Activated CD4-positive, alpha-beta T cell treated with anti-CD3 and anti-CD28 coated beads, Interleukin-2, amount 10 ng/mL, durations not matched to agents 24 days and 14 days (primary cell): ENCODE measurements at places on chromosomes 6 and 20. TPM values are rescaled to one million over a fixed set of nuclear protein-coding genes. Genes with fewer than 3 reads are reported as not detected.

DNA sequence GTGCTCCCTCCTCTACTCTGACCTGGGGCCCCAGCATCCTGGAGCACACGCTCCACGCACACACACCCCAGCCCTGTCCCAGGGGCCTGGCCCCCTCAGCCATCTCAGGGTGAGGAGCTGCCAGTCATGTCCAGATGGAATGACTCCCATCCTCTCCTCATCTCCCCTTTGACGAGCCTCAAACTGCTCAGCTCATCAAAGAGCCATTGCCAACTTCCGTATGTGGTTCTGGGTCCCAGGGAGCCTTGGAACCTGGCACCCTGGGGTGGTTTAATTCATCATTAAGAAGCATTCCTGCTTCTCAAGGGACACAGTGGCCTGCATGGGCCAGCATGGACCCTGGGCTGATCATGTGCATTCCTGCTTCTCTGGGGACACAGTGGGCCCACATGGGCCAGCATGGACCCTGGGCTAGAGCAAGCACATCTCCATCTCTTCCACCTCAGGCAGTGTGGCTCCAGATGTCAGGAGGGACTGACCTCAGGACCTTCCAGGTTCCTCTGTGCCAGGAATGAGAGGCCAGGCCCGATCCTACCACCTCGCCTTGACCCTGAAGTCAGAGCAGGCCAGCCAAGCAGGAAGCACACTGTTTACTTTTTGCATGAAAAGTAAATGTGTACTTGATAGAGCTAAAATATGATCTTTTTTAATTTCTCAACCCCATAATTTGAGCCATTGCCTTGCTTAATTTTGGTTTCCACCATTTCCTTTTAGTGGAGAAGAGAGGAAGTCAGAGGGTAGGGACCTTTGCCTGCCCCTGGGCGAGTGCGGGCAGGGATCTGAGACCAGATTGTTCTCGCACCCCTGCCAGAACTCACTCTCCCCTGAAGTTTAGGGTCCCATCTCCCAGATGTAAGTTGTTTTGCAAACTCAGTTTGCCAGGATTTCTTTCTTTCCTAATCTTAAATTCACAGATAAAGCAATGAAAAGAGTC is 26.1 kb downstream of the SPATA2 start:
- no peak for DNase-seq
- peaks cover 29% of the 10 kb centered on the region for H3K36me3 ChIP-seq
- no peak overlapping the region for H3K4me3 ChIP-seq
- no peaks in the 10 kb centered on the region for H3K27me3 ChIP-seq
- H3K27ac ChIP-seq, result no peak overlapping the region

- no peaks in the 10 kb centered on the region for H3K4me1 ChIP-seq
- DNase-seq, result no peak
- H3K27ac ChIP-seq, result no peak overlapping the region
- H3K4me3 ChIP-seq, result no peak overlapping the region
- no peaks in the 10 kb centered on the region for H3K36me3 ChIP-seq
Measured at GRCh38 chr6:148392671-148393070, 50.0 kb downstream of the SASH1 start.

GRCh38 chr6:106214531-106214930 is 111.0 kb downstream of the ATG5 start:
- peaks cover 9% of the 10 kb centered on the region for H3K4me1 ChIP-seq
- H3K36me3 ChIP-seq, result peaks cover 19% of the 10 kb centered on the region
- no peak overlapping the region for H3K4me3 ChIP-seq
- no peak for DNase-seq

GRCh38 chr20:35576816-35577215 is 34.9 kb downstream of the ERGIC3 start:
- DNase-seq, result no peak
- H3K4me3 ChIP-seq, result no peak overlapping the region
- H3K4me1 ChIP-seq, result no peaks in the 10 kb centered on the region
- no peak overlapping the region for H3K27ac ChIP-seq

- H3K27me3 ChIP-seq, result peaks cover 8% of the 10 kb centered on the region
- no peaks in the 10 kb centered on the region for H3K36me3 ChIP-seq
- H3K4me1 ChIP-seq, result no peaks in the 10 kb centered on the region
- H3K4me3 ChIP-seq, result no peak overlapping the region
Measured at GRCh38 chr6:56244528-56245253, 2.7 kb downstream of the COL21A1 start.

GRCh38 chr6:42996513-42996912 is 12.1 kb downstream of the PPP2R5D start:
- H3K27me3 ChIP-seq, result no peaks in the 10 kb centered on the region
- peaks cover 9% of the 10 kb centered on the region for H3K36me3 ChIP-seq
- H3K4me1 ChIP-seq, result peaks cover 2% of the 10 kb centered on the region
- no peak for DNase-seq
- no peak overlapping the region for H3K27ac ChIP-seq
- no peak overlapping the region for H3K4me3 ChIP-seq

- no peaks in the 10 kb centered on the region for H3K36me3 ChIP-seq
- DNase-seq, result no peak
- no peak overlapping the region for H3K4me3 ChIP-seq
- H3K4me1 ChIP-seq, result no peaks in the 10 kb centered on the region
- H3K27ac ChIP-seq, result no peak overlapping the region
Measured at GRCh38 chr6:28468056-28468455, 24.8 kb upstream of the ZSCAN23 start.

DNA sequence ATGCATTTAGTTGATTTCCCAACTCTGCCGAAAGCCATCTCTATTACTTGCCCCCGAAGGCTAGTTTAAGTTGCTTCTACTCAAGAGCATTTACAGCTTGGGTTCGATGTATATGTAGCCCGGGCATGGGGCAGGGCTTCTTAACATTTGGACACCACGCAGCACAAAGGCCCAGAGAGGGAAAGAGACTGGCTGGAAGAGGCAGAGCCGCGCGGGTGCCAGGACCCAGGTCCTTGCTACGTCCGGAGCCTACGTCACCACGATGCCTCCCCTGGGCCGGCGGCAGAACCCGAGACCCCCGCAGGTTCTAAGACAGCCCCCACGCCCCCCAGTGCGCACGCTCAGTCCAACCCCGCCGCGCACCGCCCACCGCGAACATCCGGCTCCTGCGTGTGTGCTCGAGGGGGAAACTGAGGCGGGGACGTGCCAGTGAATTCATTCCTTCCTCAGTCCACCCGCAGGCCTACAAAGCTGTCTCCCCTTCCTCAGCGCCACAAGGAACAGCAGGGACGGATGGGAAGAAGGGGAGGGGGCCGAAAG is 367 bp upstream of the PCIF1 start:
- H3K4me1 ChIP-seq, result peaks cover 21% of the 10 kb centered on the region
- peak overlapping the region; percentile 99 for H3K27ac ChIP-seq
- H3K4me3 ChIP-seq, result peak overlapping the region; percentile 99

GRCh38 chr6:34284563-34285447 is 36.0 kb upstream of the SMIM29 start:
- peaks cover 35% of the 10 kb centered on the region for H3K36me3 ChIP-seq
- H3K27ac ChIP-seq, result peak overlapping the region; percentile 62
- no peak for DNase-seq
- no peak overlapping the region for H3K4me3 ChIP-seq
- H3K27me3 ChIP-seq, result no peaks in the 10 kb centered on the region

- no peak for DNase-seq
- no peak overlapping the region for H3K4me3 ChIP-seq
- H3K36me3 ChIP-seq, result no peaks in the 10 kb centered on the region
- H3K4me1 ChIP-seq, result no peaks in the 10 kb centered on the region
- no peak overlapping the region for H3K27ac ChIP-seq
Measured at GRCh38 chr6:141552463-141552862, 580.3 kb upstream of the GJE1 start.

DNA sequence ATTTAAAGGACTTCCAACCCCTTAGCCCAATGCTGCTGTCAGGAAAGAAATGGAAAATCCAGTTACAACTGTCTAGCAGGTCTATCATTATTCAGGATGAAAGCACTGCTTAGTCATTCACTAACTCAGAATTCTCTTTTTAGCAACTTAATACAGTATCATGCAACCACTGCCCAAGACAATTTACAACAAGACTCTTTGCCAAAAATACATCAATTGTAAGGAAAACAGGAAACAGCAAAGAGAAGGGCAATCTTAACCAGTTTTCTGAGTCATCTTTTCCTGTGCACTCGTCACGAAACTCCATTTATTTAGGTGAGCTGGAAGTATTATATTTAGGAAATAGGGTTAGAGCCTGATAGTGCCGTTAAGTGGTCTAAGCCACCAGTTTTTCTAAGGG is 1197.7 kb upstream of the CITED2 start:
- peaks cover 3% of the 10 kb centered on the region for H3K27me3 ChIP-seq
- H3K27ac ChIP-seq, result peak overlapping the region; percentile 76
- no peak for DNase-seq
- H3K4me3 ChIP-seq, result peak overlapping the region; percentile 31
- H3K4me1 ChIP-seq, result peaks cover 19% of the 10 kb centered on the region
- H3K36me3 ChIP-seq, result peaks cover 2% of the 10 kb centered on the region

DNA sequence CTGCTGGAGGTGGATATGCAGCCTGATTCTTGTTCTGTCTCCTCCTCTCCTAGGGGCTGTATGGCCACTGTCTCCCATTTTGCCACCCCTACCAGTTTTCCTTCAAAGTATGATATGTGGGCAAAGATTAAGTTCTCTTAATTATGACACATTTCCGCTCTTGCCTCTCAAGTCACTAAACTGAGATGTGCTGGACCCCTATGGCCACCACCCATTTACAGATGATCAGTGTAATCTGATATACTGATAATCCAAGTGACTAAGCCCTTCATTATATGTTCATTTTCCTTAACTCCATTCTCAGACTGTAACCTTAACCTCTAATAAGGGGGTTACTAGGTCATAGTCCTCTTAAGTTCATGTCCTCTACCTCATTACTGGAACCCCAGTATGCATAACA is 711 bp upstream of the C20orf141 start:
- H3K4me1 ChIP-seq, result no peaks in the 10 kb centered on the region
- peaks cover 2% of the 10 kb centered on the region for H3K36me3 ChIP-seq
- H3K27ac ChIP-seq, result no peak overlapping the region

- DNase-seq, result no peak
- H3K36me3 ChIP-seq, result no peaks in the 10 kb centered on the region
- no peaks in the 10 kb centered on the region for H3K4me1 ChIP-seq
- H3K27ac ChIP-seq, result no peak overlapping the region
- H3K27me3 ChIP-seq, result peaks cover 16% of the 10 kb centered on the region
Measured at GRCh38 chr6:14020551-14020950, 95.8 kb downstream of the RNF182 start.

GRCh38 chr20:23019403-23019802 is 15.7 kb upstream of the SSTR4 start:
- H3K4me1 ChIP-seq, result no peaks in the 10 kb centered on the region
- H3K27me3 ChIP-seq, result peaks cover 5% of the 10 kb centered on the region
- H3K36me3 ChIP-seq, result no peaks in the 10 kb centered on the region
- no peak overlapping the region for H3K4me3 ChIP-seq
- H3K27ac ChIP-seq, result no peak overlapping the region
- no peak for DNase-seq

DNA sequence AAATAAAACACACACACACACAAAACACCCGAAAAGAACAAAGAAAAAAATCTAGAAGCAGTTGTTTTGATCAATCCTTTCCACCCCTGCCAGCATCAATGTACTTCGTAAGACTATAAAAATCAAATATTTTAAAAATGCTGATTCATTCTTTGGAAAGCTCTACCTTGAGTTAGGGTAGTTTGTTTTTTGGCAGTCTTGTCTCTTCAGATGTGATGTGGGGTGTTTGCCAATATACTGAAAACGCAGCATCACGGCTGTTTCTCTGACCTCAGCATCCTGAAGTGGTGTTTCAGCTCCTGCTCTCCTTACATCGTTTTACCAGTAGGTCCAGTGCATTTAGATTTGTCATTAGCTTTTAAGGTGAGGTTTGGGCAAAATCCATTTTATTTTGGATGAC is 526.0 kb downstream of the UTRN start:
- no peaks in the 10 kb centered on the region for H3K4me1 ChIP-seq
- no peak overlapping the region for H3K4me3 ChIP-seq
- no peak for DNase-seq
- no peaks in the 10 kb centered on the region for H3K27me3 ChIP-seq

DNA sequence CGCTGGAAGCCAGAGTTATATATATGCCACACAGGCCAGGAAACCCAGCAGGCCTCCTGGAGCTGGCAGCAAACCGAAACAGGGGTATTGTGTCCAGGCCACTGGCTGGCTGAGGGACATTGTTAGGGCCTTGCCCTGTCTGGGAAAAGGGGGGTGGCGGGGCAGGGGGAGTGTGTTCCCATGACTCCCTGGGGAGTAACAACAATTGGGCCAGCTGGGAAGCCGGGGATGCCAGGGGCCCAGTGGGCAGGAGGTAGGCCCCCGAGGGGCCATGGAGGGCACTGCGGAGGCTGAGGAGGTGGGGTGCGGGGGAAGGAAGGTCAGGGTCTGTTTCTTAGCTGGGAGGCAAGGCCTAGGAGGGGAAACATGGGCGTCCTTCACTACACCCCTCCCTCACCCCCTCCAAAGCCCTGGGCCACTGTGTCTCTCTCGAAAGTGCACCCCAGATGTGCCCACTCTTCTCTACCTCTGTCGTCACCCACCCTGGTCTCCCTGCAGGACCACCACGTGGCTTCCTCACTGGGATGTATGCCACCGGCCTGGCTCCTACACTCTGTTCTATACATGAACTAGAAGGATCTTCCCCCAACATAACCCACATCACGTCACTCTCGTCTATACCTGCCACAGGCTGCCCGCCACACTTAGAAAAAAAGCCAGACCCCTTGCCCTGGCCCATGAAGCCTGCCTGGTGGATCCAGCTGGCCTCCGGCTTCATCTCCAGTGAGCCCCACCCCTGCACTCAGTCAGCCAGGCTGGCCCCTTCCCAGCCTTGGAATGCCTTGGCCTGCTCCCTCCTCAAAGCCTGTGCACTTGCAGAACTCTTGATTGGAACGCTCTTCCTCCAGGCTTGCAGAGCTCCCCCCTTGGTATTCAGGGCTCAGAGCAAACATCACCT is 7.8 kb upstream of the E2F1 start:
- H3K4me3 ChIP-seq, result no peak overlapping the region
- H3K36me3 ChIP-seq, result peaks cover 2% of the 10 kb centered on the region
- peaks cover 17% of the 10 kb centered on the region for H3K4me1 ChIP-seq

DNA sequence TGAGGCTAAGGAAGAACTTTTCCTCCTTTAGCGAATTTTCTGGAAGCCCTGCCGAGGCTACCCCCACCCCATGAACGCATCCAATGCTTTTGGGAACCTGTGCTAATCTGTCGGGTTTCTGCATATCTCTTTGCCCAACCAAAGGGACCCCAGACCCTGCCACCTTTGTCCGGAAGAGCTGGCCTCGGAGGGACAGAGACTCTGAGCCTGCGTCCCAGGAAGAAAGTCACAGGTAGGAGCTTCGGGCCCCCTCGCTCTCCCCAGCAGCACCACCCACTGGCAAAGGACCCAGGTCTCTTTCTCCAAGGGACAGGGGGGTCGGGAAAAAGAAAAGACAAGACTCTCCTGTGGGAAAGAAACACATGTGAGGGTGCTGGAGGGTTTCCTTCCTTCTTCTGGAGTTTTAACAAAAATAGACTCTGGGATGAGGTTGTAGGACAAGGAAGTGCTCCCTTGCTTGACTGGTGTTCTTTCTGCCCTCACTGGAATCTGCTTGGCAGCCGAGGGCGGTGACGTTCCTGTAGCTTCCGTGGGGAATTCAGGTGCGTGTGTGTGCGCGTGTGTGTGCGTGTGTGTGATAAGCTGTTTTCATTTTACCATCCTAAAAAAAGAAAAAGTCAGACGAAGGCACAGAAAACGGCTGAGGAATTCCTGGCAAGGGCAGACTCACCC is 16.3 kb upstream of the FOXC1 start:
- no peak for DNase-seq
- H3K36me3 ChIP-seq, result no peaks in the 10 kb centered on the region
- peaks cover 40% of the 10 kb centered on the region for H3K27me3 ChIP-seq
- no peak overlapping the region for H3K4me3 ChIP-seq
- H3K27ac ChIP-seq, result no peak overlapping the region

Gene OR2J2
- total RNA-seq, result not detected in 2 replicates

Gene EFCAB8
- total RNA-seq, result 0.33 and 0.54 TPM in 2 replicates

Gene RAD21L1
- total RNA-seq, result not detected in 2 replicates

Gene CCM2L
- total RNA-seq, result not detected in 2 replicates

Gene KCNK16
- not detected in 2 replicates for total RNA-seq

Gene VEGFA
- total RNA-seq, result 62.9 and 64.6 TPM in 2 replicates

Gene NKX2-2
- not detected in 2 replicates for total RNA-seq

Gene MKKS
- total RNA-seq, result 8.0 and 8.9 TPM in 2 replicates
